ENCODE measurements at places on chromosomes 2 and 18.

- DNase-seq, result no peak
Measured at GRCh38 chr2:234955091-234955591, 3.3 kb downstream of the SH3BP4 start.

DNA sequence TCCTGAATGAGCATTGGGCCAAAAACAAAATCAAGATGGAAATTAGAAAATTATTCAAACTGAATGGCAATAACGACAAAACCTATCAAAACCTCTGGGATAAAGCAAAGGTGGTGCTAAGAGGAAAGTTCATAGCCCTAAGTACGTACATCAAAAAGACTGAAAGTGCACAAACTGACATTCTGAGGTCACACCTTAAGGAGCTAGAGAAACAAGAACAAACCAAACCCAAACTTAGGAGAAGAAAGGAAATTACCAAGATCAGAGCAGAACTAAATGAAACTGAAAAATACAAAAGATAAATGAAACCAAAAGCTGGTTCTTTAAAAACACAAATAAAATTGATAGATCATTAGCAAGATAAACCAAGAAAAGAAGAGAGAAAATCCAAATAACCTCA, 1543.5 kb upstream of the ACVR2A start:
- no peak for DNase-seq

DNA sequence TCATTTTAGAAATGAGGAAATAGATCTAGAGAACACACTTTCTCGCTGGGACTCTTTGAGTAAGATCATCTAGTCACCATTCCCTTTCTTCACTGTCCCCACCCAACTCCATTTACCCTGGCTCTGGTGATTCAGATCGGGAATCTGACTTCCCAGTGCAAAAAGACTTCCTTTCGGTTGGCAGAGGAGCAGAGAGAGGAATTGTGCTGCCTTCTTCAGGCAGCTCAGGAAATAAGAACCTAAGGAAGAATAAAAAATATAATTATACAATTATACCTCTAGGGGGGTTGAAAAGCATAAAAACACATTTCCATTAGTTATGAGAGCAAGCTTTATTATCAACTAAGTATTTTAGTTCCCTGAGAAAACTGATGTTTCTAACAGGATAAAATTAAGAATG, 9.3 kb upstream of the MPP4 start:
- DNase-seq, result no peak

DNA sequence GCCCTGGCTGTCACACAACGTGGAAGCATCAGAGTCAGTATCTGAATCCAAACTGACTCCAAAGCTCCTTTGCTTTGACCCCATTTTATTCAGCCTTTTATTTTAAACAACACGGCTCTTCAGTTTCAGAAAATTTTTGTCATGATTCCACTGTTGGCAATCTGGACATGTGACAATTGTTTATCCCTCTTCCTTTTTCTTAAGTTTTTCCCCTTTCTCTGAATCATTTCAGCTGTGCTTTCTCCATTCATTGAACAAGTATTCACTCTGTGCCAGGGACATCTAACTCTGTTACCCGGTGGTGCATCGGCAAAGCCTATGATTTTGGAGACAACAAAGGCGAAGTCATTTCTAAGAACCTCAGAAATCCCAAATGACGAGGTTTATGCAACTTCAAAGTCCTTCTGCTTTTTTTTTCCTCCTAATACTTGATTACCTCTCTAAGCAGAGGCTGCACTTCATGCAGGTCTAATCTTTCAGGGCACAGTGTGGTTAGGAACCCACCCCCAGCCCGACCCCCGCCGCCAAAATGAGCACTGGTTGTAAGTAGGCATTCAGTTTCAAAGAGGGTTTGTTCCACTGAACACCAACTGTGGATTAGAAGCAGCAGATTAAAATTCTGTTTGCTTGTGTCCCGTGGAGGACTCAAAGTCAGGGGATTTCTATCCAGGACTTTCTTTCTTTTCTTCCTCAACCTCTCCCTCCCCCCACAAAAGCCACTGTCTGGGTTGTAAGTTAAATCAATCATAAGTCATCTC, 18.6 kb downstream of the ST6GAL2 start:
- no peak for DNase-seq

- DNase-seq, result no peak
Measured at GRCh38 chr2:56613254-56613653, 429.5 kb downstream of the CCDC85A start.

GRCh38 chr2:157085522-157085921, 172.0 kb upstream of the GALNT5 start:
- DNase-seq, result no peak

- no peak for DNase-seq
Measured at GRCh38 chr2:41892476-41892875, 155.3 kb upstream of the PKDCC start.

DNA sequence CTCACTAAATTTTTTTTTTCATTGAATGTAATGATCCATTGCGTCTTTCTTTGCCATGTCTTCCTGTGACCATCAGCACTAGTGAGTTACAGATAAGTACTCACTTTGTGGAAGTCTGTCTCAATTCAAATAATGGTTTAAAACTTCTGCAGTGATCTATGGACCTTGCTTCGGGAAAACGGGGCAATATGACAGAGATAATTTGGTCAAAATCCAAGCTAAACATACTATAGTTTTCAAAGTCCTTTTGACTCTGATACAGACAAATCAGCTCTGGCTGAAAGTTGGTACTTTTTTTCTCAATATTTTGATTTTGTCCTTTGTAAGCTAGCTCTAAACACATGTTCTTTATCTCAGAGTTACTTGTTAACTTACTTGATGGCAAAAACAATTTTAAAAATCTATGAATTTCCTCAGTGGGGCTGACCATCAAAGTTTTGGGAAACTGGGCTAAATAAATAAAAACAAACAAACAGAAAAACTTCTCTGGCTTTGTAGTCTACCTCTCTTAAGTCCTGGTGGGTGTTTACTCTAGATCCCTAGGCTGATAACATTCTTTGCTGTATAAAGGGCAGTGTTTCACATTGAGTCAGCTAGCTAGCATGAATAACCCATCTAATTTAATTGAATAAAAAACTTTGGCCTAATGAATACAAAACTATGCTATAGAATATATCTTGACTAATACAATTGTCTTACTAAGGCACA, 327.6 kb downstream of the RDH14 start:
- no peak for DNase-seq

DNA sequence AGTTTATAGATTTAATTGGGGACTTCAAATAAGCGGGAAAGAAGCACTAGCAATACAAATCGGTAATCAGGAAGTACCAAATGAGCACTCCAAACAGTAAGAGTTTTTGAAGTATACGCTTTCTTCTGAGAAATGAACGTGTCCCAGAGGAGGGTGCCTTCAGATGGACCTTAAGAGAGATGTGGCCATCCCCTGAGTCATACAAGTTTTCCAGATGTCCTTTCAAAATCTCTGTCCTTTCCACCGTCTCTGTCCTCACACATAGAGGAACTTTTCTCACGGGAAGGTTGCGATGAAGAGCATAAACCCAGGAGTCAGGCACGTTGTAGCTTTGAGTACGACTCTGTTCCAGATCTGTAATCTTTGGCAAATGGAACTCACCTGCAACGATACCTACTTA, 1.7 kb upstream of the SMAD2 start:
- DNase-seq, result no peak

- no peak for DNase-seq
Measured at GRCh38 chr2:4291430-4291829, 588.1 kb downstream of the DCDC2C start.

DNA sequence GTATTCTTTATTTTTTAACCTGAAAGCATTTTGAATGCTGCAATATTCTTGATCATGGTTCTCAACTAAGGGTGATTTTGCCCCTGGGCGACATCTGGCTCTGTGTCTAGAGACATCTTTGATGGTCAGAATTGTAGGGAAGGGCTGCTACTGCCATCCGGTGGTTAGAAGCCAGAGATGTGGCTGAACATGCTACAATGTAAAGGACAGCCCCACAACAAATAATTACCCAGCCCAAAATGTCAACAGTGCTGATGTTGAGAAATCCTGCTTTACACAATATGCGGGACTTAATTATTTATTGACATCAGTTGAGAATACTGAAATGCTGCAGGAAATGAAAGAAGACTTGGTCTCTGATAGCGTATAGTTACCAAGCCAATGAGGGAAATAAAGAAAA, 37.5 kb upstream of the SERPINB2 start:
- no peak for DNase-seq

- DNase-seq, result no peak
Measured at GRCh38 chr2:52500561-52500960, 1267.0 kb upstream of the CHAC2 start.

DNA sequence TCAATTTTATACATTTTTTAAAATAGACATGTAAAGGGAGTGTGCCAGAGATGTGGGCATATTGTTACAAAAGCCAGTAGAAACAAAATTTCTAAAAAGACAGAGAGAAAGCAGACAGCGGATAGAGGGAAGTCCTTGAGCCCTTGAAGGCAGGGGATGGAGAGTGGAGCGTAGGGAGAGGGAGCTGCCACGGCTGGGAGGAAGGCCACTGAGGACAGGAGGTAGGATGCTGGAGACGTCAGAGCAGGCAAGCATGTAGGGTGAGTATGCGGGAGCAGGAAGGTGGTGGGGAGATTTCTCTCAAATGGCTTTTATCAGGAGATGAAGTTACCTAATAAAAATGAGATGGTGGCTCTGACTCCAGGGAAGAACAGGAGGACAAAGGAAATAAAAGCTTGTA, 24.0 kb upstream of the NCL start:
- DNase-seq, result no peak

DNA sequence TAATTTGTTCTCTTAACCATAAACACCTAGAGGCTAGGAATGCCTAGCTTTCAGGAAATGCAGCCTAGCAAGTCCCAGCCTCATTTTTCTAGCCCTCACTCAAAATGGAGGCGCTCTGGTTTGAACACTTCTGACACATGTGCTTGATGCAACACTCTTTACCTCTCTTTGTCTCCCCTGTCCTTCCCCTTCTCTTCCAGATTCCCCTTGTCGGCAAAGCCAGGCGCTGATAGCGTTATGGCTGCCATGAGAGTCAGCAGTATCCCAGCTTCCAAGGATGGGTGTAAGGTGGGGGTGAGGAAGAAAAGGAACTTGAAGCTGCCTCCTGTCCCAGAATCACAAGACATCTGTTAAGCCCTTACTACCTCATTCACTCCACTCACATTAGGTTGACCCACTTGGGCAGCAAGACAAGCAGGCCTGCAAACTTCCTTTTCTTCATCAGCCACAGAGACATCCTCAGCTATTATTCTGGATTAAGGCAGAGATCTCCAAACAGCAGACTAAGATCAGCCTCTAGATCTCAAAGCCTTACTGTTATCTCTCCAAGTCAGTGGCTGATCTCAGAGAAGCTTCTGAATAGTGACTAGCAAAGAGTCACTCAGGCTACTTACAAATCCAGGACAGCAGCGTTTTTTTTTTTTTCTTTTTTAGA, 1.9 kb upstream of the ST3GAL5 start:
- no peak for DNase-seq

DNA sequence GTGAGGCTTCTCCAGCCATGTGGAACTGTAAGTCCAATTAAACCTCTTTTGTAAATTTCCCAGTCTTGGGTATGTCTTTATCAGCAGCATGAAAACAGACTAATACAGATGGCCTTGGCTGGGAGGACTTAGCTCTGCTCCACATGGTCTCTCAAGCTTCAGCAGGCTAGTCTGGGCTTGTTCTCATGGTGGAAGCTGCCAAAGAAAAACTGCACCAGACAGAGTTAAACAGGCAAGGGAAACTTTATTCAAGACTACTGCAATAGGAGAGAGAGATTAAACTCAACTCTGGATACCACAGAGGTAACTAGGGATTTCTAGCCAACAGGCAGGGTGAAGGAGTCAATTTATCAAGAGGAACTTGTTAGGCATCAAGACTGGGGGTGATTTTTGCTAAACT, 142.1 kb downstream of the CABLES1 start:
- DNase-seq, result no peak

DNA sequence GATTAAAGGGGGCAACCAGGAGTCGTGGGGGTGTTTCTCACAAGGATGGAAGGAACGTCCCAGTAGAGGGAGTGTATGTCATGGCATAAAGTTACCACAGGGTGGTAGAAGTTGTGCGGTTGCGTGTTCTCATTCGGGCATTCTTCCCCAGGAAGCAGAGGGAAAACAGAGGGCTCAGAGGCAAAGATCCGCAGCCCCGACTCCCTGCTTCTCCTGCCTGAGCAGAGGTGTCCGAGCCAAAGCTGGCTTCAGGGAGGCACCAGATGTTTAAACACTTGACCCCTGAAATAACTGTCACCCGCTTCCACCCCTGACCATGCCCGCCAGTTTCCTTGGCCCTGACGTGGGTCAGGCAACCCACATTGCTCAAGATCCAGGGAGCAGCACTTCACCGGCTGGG, 83.7 kb downstream of the EN1 start:
- no peak for DNase-seq

DNA sequence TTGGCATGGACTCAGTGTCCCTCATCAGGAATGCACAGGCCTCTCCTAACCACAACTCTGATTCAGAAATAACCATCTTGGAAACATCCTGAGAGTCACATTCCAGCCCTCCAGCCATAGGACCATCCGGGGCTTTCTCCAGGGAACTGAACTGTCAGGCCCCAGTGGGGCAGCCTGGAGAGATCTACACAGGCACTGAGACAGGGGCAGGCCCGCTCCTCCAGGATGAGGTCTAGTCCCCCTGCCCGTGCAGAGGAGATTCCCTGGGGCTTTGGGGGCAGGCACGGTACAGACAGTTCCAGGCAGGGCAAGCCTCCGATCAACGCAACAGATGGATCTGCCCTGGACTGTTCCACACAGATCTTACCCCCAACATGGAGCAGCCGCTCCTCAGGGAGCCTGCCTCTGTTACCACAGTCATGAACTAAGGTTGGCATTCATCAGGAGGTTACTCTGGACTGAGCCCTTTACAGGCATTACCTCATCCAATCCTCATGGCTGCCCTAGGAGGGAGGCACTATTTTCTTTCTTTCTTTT, 12.0 kb downstream of the KCNK3 start:
- no peak for DNase-seq

DNA sequence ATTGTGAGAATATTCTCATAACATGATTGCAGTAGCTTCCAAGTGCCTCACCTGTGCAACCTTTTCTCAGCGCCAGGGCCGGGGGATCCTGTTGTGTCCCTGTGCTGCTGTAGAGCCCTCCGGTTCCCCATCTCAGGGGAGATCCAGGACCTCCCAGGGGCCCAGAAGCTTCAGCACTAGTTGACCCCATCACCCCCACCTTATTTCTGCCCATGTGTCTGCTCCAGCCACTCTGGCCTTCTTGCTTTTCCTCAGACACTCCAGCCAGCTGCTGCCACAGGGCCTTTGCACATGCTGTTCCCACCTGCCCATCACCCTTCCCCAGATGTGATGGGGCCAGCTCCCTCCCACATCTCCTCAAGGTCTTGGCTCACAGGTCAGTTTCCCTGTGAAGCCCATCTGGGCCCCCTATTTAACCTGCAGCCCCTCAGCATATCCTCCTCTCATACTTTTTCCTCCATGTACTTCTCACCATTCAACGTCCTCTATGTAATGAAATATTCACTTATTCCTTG, 226.5 kb downstream of the SEPTIN10 start:
- DNase-seq, result no peak

GRCh38 chr2:113178891-113179290, 5.1 kb downstream of the PSD4 start:
- DNase-seq, result no peak

DNA sequence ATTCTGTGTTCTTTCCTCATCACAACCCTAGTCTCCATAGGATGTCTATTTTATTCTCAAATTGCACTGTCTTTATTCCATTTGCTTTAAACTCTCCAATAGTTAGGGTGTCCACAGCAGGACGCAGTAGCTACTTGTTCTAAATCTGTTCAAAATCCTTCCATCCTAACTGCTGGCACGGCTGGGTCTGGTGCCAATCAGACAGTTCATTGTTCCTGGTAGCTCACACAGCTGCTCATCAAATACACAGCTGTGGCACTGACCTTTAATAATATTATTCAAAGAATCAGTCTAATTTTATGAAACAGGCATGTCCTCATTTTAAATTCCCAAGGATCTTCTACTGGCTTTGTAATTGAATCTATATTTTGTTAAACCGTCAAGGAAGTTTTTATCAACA, 59.7 kb upstream of the TMEFF2 start:
- DNase-seq, result no peak
